ENCODE measurements at places on chromosomes 3 and 15.
A peak's percentile ranks its signal among the peaks of the same experiment; 100 is the strongest.

- DNase-seq: peak; percentile 16
Measured at GRCh38 chr3:111252779-111253178, 181.2 kb downstream of the NECTIN3 start.

DNA sequence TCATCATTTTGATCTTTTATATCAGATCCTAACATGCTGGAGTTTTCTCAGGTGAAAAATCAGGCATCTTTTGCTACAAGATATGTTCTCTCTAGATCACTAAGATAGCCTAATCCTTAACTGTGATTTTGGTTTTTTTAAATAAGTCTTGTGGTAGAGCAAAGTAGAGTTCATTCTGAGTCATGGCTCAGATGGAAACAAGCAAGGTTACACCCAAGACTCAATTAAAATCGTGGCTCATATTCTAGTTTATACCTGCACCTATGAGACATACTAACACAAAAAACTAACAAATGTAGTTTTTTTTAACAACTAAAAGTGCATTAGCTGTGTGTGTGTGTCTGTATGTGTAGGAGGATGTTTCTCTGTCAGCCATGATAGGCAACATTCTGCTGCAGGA, 428.2 kb downstream of the NLGN1 start:
- DNase-seq: no peak

DNA sequence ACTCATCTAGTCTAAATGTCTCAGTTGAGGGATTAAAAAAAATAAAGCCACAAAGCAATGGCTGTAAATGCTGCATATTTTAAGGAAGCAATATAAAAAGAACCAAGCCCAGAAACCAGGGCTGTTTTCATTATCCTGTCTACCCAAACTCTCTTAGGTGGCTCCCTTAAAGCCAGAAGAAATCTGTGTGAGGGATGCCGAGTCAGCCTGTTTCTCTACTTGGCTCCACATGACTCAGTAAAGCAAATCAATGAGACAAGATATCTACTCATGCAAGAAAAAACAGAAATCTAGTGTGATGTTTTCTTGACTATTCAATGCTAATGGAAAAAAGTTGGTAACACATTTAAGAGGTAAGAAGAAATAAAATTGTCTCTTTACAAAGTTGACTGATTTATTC, 296.2 kb downstream of the ZBTB20 start:
- no peak for DNase-seq

GRCh38 chr3:10680796-10681195, 135.2 kb upstream of the SLC6A11 start:
- no peak for DNase-seq

- DNase-seq: no peak
Measured at GRCh38 chr3:129966876-129967275, 7.6 kb upstream of the TRH start.

GRCh38 chr3:14369675-14370669, 32.4 kb upstream of the SLC6A6 start:
- peak; percentile 61 for DNase-seq

DNA sequence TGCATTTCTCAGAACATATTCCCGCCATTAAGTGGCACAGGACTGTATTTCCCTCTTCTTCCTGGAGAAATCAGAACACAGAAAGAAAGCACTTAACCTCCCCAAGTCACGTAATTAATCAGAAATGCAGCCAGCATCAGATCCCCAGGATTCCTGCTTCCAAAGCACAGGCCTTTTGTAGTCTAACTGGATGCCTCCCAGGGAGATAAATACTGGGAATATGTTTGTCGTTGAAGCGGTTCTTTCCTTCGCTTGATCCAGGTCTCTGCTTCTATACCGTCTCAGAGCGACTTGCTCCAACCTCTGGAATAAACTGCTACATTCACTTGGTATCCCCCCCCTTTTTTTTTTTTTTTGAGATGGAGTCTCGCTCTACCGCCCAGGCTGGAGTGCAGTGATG, 198.6 kb downstream of the KBTBD8 start:
- DNase-seq: no peak
